ENCODE measurements at places on chromosomes 13 and 19.
A peak's percentile ranks its signal among the peaks of the same experiment; 100 is the strongest.

DNA sequence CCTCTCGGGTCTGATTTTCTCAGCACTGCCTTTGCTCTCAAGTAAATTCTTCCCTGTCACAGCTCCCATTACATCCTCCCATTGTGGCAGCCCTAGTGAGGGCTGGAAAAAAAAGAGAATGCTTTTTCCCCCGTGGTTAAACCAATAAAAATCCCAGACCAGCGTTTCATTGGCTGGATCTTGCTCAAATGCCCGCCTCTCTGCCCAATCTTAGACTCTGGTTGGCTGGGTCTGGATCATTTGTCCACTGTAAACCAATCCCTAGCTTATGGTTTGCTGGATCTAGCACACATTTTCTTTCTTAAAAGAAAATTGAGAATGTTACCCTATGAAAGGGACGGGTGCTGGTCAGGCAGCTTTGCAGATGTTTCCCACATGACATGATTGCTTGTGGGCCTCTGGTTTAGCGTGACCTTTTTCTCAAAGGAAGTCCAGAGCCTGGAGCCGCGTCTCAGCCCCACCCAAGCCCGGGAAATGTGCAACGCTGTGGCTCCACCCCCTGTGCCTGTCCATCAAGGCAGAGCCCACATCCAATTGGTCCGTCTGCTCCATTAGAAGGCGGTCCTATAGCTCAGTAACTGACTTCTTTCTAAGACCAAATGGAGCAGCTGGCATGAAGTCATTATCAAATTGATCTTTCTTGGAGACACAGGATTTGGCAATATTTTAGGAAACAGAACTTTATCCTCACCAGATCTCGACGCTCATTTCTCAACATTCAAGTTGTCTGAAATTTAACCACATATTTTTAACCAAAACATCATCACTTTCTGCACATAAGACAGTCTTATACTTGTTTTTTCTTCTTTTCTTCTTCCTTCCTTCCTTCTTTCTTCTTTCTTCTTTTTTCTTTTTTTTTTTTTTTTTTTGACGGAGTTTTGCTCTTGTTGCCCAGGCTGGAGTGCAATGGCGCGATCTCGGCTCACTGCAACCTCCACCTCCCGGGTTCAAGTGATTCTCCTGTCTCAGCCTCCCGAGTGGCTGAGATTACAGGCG, 2.6 kb upstream of the MCEMP1 start:
- DNase-seq: no peak

DNA sequence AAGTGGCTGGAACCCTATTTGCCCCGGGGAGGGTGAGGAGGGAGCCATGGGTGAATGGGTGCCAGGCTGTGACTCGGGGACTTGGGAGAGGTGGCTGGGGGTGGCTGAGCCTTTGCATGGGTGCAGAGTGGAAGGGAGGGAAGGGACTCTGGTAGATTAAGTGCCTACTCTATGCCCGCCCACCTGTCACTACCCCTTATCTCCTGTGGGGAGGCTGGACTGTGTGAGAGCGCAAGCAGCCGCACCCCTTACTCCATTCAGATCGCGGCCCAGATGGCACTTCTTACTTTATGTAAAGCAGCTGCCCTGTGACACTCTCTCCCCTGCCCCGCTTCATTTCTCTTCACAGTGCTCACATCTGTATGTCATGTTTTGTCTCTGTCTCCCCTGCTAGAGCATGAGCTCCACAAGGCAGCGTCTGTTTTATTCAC, 2.9 kb downstream of the KASH5 start:
- DNase-seq: no peak

DNA sequence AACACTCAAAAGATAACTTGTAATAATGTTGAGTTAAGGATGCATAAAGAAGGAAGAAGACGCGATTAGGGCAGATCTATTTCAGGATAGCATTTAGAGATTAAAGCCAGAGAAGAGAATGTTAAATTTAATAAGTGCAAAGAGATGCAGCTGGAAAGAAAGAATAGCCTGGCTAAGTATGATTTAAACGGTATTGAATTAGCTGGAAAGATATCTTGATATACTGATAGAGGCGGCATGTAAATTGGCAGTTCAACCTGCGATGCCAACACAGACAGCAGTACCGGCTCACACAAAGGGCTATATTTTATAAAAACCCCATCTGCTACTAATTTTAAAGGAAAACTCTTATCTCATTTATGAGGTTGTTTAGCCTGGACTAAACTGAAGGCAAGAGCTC, 121.4 kb downstream of the ENOX1 start:
- DNase-seq: no peak

GRCh38 chr19:8459520-8460270, 14.9 kb downstream of the HNRNPM start:
- no peak for DNase-seq

DNA sequence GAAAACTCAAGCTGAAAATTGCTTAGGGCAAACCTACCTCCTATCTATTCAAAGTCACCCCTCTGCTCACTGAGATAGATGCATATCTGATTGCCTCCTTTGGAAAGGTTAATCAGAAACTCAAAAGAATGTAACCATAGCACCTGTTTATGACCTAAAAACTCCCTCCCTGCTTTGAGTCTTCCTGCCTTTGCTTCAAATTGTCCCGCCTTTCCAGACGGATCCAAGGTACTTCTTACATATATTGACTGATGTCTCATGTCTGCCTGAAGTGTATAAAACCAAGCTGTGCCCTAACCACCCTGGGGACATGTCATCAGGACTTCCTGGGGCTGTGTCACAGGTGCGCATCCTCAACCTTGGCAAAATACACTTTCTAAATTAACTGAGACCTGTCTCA, 118.6 kb downstream of the TBC1D4 start:
- no peak for DNase-seq

DNA sequence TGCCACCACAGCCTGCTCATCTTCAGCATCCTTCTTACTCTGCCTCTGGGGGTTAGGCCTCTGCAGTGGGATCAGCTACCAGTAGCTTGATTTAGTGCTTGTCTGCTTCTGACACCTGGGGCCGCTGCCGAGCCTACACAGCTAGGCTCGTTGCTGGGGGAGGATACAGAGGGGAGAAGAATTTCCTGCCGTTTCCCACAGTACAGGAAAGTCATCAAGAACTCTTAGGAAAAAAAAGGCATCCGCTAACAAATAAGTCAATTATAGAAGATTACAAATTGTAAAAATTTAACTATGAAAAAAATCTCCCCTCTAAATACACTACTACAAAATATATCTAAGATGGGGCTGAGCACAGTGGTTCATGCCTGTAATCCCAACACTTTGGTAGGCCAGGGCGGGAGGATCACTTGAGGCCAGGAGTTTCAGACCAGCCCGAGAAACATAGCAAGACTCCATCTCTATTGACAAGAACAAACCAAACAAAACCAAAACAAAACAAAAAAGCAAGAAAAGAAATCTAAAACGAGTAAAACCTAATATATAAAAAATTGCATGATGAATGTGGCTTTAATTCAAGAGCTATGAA, 26.7 kb downstream of the LATS2 start:
- DNase-seq: no peak

DNA sequence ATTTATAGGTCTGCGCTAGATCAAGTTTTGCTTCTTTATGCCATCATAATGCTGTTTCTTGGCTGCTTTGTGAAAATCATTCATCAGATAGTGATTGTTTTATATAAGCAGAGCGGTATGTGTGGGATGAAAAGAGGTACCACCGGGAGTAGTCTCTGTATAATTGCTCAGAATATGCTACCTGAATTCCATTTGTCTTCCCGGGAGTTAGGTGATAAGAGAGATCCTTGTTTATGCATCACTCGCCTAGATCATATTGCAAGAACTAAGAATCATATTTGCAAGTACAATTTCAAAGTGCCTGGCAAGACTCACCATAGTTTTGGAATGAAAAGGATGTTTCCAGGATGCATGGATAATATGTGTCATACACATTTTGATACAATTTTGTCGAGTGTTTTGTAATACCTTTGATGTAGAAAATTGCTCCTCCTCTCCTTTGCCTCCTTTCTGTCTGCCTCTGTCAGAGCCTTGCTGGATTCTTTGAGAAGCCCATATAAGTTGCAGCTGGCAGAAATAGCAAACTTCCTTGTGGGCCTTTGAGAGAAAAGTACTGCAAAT, 1306.0 kb upstream of the SLC10A2 start:
- DNase-seq: no peak

GRCh38 chr19:51098365-51099046, 9.7 kb downstream of the CTU1 start:
- DNase-seq: no peak

GRCh38 chr13:57832187-57832586, 200.6 kb downstream of the PCDH17 start:
- DNase-seq: no peak

GRCh38 chr13:99655351-99656091, 154.2 kb downstream of the TM9SF2 start:
- DNase-seq: no peak

GRCh38 chr19:49690079-49690655, 749 bp upstream of the CPT1C start:
- DNase-seq: no peak

GRCh38 chr13:97257800-97258799, 36.0 kb downstream of the MBNL2 start:
- DNase-seq: peak; percentile 26

- DNase-seq: no peak
Observed at GRCh38 chr19:45049073-45049736, 10.4 kb downstream of the CLASRP start.

- DNase-seq: no peak
Observed at GRCh38 chr13:37074703-37075102, 15.2 kb upstream of the SUPT20H start.

- DNase-seq: no peak
Observed at GRCh38 chr19:50326101-50326664, 3.0 kb downstream of the KCNC3 start.

GRCh38 chr13:50393628-50394027, 378.4 kb downstream of the KCNRG start:
- no peak for DNase-seq

GRCh38 chr13:48304143-48304876, 759 bp downstream of the RB1 start:
- DNase-seq: peak; percentile 67

GRCh38 chr19:11624069-11624463, 26.8 kb downstream of the ZNF627 start:
- no peak for DNase-seq

DNA sequence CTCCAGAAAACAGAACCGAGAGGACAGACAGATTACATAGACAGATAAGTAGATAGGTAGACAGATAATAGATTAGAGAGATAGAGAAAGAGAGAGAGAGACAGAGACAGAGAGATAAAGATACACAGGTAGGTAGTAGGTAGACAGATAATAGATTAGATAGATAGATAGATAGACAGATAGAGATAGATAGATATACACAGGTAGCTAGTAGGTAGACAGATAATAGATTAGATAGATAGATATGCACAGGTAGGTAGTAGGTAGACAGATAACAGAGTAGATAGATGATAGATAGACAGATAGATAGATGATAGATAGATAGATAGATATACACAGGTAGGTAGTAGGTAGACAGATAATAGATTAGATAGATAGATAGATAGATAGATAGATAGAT, 10.1 kb downstream of the FFAR2 start:
- no peak for DNase-seq

GRCh38 chr19:17873786-17874757, 2.3 kb downstream of the SLC5A5 start:
- DNase-seq: peak; percentile 50

- DNase-seq: no peak
Observed at GRCh38 chr19:13553880-13554400, 47.7 kb upstream of the CACNA1A start.

All from GM18507 (cell line).